B cell (primary cell): ENCODE measurements at places on chromosomes 7 and 10.

DNA sequence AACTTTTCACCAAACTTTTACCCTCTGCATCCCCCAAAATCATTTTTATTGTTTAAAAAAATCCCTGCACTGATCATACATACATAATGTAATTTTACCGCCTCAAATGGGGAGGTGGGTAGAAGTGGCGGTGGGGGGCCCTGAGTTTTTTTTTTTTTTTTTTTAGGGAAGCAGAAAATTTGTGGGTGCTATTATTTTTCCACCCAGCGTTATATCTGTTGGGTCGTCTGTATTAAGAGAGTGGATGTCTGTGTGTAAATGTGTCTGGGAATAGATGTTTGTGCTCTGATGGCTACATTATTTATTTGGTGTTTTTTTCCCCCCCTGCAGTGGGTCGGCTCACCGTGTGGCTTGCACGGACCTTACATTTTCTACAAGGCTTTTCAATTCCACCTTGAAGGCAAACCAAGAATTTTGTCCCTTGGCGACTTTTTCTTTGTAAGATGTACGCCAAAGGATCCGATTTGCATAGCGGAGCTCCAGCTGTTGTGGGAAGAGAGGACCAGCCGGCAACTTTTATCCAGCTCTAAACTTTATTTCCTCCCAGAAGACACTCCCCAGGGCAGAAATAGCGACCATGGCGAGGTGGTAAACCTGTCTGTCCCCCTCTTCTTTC is 438 bp downstream of the ARID5B start:
- DNase-seq, result no peak

GRCh38 chr7:139958599-139959284 is 104.0 kb downstream of the PARP12 start:
- DNase-seq, result no peak

- DNase-seq, result no peak
Observed at GRCh38 chr10:95567903-95568630, 6.9 kb upstream of the SORBS1 start.

GRCh38 chr10:82982110-82982608 is 1107.2 kb downstream of the NRG3 start:
- DNase-seq, result no peak
